Muscle of leg (tissue), 16 donors: ENCODE measurements at places on chromosomes 1 and 21. TPM values are rescaled to one million over a fixed set of nuclear protein-coding genes. Genes with fewer than 3 reads are reported as not detected.

DENND2C gene
- 4.2 TPM for polyA plus RNA-seq

DNA sequence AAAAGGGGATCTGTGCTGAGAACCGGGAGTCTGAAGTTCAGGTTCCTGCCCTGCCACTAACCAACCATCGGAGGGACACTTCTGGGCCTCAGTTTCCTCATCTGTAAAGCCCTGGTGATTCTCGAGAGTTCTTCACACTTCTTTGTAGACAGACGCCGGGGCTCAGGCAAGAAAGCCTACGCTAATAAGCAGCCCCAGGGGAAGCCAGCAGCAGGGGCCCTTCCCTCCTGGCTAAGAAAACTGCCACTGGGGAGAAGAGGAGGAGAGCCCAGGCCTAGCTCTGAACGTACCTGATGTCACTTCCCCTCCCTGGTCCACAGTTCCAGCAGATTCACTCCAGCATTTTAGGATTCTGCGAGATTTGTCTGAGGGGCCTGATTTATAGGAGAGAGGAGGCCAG, 76.0 kb downstream of the CAMK2N1 start:
- no peak for DNase-seq

DNA sequence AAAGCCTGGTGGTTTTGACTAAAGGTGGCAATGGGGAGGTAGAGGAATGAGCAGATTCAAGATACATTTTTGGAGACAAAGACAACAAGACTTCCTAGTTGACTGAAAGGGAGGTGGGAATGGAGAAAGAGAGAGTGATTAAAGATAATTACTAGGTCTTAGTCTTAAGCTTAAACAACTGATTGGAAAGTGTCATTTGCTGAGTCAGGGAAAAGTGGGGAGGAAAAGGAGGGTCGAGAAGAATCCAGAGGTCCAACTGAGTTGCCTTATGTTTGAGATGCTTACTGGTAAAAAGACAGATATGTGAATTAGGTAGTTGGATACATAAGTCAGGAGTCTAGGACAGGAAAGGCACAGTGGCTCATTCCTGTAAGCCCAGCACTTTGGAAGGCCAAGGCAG, 179.3 kb downstream of the RGS7 start:
- DNase-seq, result no peak

- DNase-seq, result no peak
These were observed 183.1 kb upstream of the KAZN start for GRCh38 chr1:14415396-14415795.
